Posterior vena cava (tissue), 2 donors: ENCODE measurements at places on chromosomes 3 and 15. TPM values are rescaled to one million over a fixed set of nuclear protein-coding genes. Genes with fewer than 3 reads are reported as not detected.

The MAGI1 gene
- 27.9 TPM for total RNA-seq

The ADGRG7 gene
- not detected for total RNA-seq

The CCDC80 gene
- 294 TPM for total RNA-seq

The TRH gene
- total RNA-seq = 0.23 TPM

The FETUB gene
- 0.79 TPM for total RNA-seq

The SPTSSB gene
- total RNA-seq = not detected

The CHDH gene
- total RNA-seq = 2.0 TPM

DNA sequence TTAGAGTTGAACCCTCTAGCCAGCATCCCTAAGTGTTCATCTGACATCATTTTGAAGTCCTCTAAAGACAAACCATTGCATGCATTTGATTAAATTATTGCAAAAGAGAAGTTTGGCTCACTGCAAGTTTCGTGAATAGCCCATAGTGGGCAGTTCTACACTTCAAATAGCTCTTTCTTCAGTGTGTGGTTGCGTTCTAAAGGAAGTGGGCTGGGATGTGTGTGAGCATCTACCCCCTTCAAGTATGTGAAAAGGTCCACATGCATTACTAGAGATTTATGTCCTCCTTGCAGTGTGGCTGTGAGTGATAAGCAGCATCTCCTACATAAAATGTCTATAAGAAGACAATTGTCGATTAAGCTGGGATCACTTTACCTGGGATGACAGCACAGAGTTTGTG, 54.6 kb downstream of the SST start:
- no peak for DNase-seq

GRCh38 chr3:141686466-141687291, 51.4 kb upstream of the RNF7 start:
- DNase-seq = no peak

DNA sequence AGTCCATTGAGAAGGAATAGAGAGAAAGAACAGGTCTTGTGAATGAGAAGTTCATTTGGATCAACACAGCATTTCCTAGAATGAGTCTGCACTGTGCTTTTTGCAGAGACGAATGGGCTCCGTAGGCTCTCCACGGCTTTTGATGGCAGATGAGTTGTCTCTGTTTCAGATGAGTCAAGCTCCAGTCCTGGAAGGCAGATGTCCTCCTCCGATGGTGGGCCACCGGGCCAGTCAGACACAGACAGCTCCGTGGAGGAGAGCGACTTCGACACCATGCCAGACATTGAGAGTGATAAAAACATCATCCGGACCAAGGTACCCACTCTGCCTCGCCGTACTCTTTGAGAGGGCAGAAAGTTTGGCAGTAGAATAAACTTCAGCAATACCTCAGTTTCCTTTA, 70.5 kb downstream of the SIDT1 start:
- no peak for DNase-seq

DNA sequence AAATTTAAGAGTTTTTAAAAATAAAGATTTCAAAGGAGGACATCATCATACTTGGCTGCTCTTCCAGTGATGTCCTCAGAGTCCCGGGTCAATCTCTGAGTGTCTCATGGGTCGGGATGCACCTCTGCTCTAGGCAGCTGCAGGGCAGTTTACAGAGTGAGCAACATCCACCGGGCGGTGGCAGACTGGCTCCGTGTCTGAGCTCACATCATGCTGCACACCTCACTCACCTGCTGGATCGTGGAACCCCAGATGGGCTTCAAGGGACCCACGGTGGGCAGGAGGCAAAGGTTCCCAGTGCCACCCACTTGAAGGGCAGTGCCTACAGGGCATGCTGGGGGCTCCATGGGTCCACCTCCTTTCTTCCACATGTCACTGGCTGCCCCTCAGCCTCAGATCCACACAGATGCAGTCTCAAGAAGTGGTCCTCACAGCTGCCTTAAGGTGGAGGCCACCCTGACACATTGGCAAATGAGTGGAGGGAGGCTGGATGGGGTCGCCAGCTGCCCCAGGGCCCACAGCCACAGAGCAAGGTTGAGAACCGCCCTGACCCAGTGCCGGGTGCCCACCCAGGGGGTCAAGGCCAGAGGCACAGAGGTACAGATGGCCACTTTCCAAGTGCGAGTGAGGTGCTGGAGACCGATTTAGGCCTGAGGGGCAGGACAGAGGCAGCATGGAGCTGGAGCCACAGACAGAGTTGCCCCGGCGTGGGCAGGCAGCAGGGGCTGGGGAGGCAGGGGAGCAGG, 25.2 kb downstream of the CYFIP1 start:
- DNase-seq = peak; percentile 67

DNA sequence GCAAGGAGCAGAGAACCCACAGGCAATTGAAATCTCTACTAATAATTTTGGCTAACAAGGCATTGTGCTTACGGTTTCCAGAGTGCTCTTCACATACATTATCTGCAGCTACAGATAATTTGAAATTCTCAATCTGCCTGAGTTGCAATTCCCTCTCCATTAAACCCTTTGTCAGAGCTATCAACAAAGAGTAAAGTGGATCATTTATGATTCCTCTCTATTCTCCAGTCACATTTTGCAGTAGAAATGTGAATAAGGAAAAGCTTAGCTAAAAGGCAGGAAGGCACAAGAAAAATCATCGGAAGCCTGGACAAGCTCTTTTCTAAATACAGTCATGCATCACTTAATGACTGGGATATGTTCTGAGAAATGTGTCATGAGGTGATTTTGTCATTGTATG, 49.6 kb downstream of the FAM98B start:
- no peak for DNase-seq

GRCh38 chr3:197906850-197907187, 43.2 kb upstream of the RPL35A start:
- no peak for DNase-seq

DNA sequence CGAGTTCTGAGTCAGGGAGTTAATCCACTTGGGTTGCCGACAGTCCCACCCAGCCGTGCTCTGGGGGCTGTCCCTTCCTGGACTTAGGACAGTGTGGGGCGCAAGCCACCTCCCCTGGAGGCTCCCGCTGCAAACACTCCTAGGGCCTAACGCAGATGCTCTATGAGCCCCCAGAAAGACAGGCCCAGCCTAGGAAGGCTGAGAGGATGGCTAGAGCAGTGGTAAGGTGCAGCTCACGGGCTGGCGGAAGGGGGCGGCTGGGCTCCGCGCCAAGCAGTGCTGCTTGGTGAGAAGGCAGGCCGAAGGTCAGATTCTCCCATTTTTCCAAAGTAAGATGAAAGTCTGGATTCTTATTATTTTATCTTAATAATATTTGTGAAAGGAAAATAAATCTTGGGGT, 84.6 kb upstream of the ALDH1L1 start:
- DNase-seq = no peak

- no peak for DNase-seq
These were observed 5.1 kb upstream of the KLHL6 start for GRCh38 chr3:183560607-183561006.

DNA sequence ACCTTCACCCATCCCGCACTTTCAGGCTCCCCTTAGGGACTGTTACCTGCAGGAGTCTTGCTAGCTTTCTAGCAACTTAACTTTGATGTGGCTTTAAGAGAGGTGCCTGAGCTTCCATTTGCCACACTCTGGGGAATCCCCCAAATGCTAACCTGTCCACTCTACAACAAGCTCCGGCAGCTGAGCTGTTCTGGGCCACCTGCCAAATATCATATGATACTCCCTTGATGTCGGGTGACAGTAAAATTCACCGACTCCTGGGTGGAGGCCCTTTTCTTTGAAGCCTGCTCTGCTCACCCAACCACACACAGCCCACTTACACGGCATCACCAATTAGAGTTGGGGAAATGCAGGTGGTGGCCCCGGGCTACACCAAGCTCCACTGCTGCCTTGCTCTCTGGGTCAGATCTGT, 38.0 kb upstream of the XCR1 start:
- no peak for DNase-seq

DNA sequence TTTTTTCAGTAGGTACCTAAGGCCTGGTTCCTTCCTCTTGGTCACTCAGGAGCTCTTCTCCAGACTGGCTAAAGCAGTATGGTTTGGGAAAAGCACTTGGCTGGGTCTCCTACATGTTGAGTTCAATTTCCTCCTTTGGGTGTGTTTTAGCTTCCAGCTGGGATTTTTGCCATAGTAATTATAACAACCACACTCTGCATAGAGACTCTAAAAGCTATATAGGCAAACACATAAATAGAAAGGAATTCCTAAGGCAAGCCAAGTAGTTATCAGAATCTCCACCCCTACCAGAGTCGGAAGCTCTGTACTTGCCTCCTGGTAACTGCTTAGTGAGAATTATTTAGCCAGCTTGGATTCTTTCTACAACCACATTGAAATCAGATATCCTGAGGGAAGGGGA, 48.6 kb downstream of the FOXL2 start:
- no peak for DNase-seq

DNA sequence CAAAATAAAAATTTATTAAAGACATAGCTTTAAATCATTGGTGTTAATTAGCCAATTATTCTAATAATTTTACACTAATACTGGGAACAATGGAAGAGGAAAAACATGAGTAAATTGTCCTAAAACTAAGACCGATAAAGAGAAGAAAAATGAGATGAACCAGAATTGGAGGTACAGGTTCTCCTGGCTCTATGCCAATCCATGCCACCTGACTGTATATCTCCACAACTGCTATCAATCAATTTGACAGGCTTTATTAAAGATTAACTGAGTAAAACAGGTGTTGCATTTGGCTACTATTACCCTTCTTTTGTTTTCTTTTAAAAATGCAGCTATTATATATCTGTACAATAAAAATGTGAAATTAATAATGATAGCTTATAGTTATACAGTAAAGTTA, 850.0 kb downstream of the CADM2 start:
- no peak for DNase-seq

DNA sequence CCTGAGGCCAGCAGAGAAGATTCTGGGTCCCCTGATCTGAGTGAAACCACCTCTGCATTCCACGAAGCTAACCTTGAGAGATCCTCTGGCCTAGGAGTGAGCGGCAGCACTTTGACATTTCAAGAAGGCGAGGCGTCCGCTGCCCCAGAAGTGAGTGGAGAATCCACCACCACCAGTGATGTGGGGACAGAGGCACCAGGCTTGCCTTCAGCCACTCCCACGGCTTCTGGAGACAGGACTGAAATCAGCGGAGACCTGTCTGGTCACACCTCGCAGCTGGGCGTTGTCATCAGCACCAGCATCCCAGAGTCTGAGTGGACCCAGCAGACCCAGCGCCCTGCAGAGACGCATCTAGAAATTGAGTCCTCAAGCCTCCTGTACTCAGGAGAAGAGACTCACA, 36.4 kb downstream of the HAPLN3 start:
- DNase-seq = no peak

DNA sequence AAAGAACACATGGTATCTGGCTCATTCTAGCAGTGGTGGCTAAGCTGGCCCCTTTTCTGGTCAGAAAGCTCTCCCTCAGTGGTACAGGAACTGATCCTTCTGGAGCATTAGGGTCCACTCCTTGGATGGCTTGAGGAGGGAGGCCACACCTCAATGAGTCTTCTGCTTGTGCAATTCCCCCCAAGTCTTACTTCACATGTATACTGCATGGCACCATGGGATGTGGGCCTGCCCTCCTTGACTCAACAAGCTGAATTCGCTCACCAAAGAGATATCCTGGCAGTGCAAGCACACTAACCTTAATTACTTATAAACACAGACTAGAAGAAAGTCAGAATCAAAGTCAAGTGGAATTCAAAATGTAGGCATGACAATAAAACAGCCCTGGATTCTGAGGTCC, 133.8 kb upstream of the SLC2A2 start:
- no peak for DNase-seq

DNA sequence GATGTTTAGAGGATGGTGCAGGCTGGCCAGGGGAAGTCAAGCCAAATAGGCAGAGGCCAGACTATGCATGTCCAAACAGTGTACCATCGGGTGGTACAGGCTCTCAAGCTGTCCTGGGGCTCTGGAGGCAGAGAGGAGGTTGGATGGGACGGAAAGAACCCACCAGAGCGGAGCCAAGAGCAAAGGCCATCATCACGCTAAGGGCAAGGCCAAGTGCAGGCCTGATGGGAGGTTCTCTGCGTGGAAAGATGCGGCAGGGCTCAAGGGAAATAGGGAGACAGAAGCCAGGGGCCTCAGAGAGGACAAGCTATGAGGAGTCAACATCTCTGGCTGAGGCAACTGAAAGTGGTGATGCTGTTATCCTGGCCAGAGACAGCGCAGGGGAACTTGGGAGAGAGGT, 102.7 kb downstream of the ASB7 start:
- DNase-seq = no peak

DNA sequence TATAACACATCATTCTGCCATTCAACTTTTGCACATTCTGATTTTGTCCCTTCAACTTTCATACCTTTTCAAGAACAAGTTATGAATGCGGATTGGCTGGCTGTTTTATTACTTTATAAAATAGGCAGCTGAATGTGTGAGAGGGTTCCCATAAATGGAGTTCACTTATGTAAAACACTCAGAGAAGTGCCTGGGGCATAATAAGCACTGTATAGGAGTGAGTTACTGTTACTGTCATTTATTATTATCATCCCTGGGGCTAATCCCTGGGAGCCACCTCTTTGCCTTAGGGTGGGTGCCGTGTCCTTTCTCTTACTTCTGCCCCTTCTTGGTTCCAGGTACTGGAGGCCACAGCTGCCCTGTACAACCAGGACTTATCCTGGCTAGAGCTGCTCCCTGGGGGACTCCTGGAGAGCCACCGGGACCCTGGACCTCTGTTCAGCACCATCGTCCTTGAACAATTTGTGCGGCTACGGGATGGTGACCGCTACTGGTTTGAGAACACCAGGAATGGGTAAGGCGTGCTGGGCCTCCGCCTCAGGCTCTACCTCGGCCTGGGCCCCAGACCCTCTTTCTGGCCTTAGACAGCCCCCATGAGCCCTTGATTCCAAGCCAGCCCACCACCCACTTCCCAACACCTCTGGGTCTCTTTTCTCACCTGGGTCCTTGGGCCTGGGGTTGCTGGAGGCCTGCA, 10.9 kb downstream of the DUOX1 start:
- DNase-seq = peak; percentile 53

DNA sequence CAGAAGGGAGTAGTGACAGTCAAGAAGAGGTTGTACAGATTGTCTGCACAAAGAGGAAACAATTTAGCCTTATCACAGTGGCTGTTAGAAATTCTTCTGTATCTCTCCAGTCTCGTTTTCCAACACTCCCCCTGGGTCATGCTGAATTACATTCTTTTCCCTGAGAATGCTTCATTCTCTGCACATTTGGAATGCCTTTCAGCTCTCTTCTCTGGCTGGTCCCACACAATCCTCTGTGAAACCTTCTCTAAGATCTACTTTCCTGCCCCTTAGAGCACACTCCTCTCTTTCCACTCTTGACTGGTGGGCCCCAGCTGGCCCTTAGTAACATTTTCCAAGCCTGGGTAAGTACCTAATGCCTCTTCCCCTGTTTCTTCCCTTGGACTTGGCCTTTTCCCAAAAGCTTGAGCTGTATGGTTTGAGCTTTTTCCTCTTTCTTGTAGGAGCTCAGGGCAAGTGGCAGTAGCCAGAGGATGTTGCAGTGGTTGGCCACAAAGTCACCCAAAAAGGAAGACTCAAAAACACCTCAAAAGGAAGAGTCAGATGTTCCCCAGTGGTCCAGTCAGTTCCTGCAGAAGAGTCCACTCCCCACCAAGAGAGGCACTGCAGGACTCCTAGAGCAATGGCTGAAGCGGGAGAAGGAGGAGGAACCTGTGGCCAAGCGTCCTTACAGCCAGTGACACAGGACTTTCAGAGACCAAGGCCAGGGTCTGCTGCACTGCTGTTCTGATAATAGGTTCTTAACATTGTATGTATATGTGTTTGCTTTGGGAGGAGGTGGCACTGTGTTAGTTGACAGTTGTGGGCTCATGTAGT, 25.7 kb downstream of the HMCES start:
- no peak for DNase-seq

- no peak for DNase-seq
These were observed 299.3 kb upstream of the ALCAM start for GRCh38 chr3:105067361-105067760.

- no peak for DNase-seq
These were observed 221.9 kb upstream of the LYSMD4 start for GRCh38 chr15:99955181-99955525.
